ENCODE measurements at places on chromosomes 13 and 19.
A peak's percentile ranks its signal among the peaks of the same experiment; 100 is the strongest.

DNA sequence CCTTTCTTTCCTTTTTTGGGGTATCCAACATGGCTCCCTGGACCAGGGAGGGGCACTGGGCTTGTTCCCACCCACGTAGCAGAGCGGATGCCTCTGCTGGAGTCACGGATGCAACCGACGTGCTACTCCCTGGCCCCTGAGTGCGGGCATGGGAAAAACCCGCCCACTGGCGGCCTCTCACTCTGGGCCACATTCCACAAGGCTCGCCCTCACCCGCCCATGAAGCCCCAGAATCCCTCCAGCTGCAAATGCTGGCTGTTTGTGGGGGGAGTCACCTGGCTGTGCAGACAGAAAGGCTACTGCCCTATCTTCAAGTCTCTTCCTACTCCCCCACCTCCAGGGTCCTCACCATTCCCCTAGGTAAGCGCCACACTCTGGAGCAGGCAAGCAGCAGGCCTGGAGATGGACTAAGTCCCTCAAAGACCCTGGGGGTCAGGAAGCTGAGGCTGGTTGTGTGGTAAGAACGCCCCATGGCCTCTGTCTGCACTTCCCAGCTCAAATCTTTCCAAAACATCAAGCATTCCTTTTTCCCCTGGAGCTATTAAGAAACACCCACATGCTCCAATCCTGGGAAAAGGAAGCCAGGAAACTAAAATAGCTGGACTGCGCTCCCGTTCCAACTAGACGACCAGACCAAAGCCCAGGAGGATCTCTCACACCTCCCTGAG is 17.9 kb upstream of the EPHX3 start:
- DNase-seq: no peak

DNA sequence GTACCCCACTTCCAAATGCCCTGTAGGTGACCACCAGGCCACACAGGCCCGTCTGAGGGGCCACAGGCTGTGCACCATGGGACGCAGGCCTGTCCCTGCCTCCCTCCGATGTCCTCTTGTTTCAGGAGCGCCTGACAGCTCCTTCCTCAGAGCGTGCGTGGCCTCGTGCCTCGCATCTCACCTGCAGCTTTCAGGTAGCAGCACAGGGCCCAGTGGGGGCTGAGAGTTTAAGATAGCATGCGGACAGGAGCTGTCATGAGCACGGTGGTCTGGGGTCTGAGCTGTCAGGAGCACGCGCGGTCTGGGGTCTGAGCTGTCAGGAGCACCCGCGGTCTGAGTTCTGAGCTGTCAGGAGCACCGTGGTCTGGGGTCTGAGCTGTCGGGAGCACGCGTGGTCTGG is 40.1 kb downstream of the GAS6 start:
- DNase-seq: no peak

DNA sequence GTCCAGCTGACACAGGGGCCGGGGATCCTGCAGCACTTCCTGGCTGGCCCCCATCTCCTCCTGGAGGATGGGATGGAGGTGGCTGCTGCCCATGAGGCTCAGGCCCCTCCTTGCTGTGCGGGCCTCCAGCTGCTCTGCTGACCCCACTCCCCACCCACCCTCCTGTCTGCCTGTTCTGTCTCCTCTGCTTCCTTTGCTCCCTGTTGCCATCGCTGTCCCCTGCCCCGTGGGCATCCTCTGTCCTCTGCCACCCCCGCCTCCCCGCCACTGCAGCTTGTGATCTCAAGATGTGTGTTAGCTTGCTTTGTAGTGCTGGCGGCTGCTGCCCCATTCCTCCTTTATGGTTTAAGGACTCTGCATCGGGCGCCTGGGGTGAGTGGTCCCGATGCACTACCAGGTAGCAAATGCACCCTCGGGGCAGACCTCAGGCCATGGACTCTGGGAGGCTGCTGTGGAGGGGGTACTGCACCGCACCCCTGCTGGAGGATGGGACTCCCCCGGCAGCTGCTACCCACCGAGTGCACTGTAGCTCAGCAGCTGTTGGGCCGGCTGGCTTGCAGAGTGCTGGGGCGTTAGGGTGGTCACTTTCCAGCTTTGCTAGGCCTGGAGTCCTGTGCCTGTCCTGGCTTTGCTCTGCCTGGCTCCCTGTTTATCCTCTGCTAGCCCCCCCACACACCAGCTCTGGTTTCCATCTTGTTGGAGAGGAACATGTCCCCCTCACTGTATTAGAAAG is 15.8 kb upstream of the C19orf33 start:
- no peak for DNase-seq

GRCh38 chr19:5050067-5050656 is 81.2 kb downstream of the KDM4B start:
- no peak for DNase-seq

GRCh38 chr19:16970821-16971220 is 55.8 kb downstream of the CPAMD8 start:
- DNase-seq: no peak

- DNase-seq: peak; percentile 19
Measured at GRCh38 chr13:51895906-51896888, 34.4 kb downstream of the CCDC70 start.

DNA sequence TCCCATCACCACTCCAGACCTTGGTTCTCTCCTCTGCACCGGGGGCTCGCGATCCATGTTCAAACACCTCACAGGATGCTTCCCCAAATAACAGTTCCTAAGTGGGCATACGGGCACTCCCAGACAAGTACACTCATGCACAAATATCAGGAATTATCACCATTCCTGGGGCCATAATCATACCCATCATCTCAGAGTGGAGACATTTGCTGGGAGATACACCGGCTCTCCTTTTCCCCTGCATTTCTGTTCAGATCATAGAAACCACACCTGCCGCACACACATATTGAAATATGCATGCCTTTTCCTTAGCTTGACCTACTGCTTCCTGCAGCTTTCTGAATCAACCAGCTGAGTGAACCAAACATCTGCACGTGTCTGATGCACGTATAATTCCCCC is 33.9 kb upstream of the MBNL2 start:
- DNase-seq: no peak

- DNase-seq: no peak
Measured at GRCh38 chr19:13794398-13794756, 866 bp upstream of the ZSWIM4 start.

DNA sequence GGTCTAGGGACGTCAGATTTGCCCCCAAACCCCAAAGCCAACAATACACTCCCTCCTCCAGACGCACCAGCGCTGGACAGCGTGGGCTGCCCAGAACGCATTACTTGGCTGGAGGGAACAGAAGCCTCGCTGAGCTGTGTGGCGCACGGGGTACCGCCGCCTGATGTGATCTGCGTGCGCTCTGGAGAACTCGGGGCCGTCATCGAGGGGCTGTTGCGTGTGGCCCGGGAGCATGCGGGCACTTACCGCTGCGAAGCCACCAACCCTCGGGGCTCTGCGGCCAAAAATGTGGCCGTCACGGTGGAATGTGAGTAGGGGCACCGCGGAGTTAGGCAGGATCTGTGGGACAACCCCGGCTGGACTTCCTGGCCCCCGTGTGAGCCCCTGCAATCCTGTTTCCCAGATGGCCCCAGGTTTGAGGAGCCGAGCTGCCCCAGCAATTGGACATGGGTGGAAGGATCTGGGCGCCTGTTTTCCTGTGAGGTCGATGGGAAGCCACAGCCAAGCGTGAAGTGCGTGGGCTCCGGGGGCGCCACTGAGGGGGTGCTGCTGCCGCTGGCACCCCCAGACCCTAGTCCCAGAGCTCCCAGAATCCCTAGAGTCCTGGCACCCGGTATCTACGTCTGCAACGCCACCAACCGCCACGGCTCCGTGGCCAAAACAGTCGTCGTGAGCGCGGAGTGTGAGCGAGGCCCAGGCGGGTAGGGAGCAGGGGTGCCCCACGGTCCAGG is 4.0 kb downstream of the ICAM5 start:
- DNase-seq: no peak

GRCh38 chr19:29264897-29265296 is 51.9 kb upstream of the UQCRFS1 start:
- no peak for DNase-seq

GRCh38 chr19:51891193-51891747 is 3.5 kb upstream of the ZNF577 start:
- no peak for DNase-seq

GRCh38 chr13:47929156-47929555 is 71.9 kb downstream of the SUCLA2 start:
- no peak for DNase-seq

DNA sequence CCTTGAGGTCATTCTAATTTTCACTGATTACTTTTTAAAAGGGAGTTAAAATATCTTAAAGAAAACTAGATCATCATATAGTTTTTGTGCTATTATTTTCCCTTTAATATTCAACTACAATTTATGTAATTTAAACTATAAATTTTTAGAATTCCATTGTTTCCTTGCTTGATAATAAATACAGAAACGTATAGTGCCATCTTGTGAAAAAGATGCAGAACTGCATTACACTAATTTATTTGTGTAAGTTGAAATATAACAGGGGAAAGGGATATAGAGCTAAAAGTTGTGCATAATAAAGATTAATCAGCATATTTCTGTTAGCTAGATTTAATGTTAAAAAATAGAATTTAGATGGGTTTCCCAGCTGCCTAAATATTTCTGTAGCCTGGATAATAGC is 61.5 kb upstream of the TDRD3 start:
- DNase-seq: no peak

GRCh38 chr13:84648069-84648640 is 765.9 kb upstream of the SLITRK1 start:
- no peak for DNase-seq

GRCh38 chr19:10321874-10322835 is 6.3 kb upstream of the FDX2 start:
- no peak for DNase-seq

DNA sequence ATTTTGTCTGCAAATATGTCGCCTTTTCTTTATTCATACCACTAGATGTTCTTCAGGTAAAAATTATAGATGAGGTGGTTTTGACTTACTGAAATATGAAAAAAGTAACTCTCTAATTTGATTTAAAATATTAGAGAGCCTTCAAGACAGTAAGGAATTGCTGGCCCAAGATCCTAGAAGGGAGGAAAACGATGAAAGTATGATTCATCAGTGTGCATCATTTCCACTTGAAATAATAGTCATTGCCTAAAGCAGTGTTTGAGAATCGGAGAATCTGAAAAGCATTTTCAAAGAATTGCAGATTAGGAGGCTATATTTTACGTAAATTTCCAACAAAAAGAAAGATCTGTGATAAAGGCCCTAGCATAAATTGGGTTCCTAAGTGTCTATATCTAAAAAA is 1707.9 kb upstream of the PRR20A start:
- DNase-seq: no peak

DNA sequence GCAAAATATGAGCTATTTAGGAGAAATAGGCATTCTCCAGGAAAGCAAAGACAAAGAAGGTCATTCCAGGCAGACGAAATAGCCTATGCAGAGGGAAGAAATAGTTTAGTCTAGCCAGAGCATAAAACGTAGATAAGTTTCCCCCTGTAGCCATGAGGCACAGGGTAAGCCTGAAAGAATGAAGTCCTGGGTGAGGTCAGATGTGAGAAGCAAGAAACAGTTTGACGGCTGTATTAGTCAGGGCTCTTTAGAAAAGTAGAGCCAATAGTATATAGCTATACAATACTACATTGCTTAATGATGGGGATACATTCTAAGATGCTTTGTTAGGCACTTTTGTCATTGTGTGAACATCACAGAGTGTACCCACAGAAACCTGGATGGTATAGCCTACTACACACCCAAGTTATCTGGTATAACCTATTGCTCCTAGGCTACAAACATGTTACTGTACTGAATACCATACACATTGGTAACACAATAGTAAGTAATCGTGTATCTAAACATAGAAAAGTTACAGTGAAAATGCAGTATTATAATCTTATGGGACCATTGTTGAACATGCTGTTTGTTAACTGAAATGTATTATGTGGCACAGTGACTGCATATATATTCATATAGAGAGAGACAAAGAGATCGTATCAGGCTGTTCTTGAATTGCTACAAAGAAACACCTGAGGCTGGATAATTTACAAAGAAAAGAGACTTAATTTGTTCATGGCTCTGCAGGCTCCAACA is 59.3 kb upstream of the WDFY2 start:
- no peak for DNase-seq

GRCh38 chr19:19155495-19156219 is 14.4 kb downstream of the MEF2B start:
- no peak for DNase-seq

DNA sequence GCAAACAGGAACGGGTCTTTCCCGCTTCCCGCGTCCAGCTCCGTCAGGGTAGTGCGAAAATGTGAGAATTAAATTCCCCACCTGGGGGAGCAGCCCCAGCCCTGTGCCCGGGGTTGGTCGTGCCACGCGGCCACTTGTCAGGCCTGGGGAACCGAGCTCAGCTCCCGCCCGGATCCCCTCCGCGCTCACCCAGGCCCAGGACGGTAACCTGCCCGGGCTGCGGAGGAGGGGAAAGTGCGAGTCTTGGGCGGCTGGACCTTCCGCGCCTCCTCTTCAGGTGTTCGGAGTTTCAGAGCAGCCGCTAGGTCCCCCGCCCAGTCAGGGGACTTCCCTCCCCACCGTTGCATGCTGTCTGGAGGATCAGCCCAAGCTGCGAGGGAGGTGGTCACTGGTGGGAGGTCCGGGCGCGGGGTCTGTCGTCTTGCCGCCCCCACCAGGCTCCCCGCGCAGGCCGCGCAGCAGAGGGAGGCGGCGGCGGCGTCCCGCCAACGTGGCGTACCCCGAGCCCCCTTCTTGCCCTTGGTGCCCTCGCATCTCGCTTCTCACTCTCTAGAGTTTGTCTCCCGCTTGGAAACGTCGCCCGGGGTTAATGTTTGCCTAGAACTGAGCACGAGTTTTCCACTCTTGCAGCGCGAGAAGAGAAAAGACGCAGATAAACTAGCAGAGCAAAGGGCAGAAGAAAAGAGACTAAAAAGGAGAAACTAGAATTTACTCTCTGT is 8.1 kb downstream of the URAD start:
- no peak for DNase-seq

GRCh38 chr13:92196591-92197256 is 798.3 kb downstream of the GPC5 start:
- no peak for DNase-seq

GRCh38 chr19:34178274-34178610 is 5.9 kb downstream of the LSM14A start:
- DNase-seq: no peak

GRCh38 chr13:39988351-39988750 is 332.9 kb downstream of the COG6 start:
- no peak for DNase-seq

GRCh38 chr19:55640577-55641425 is at the start of gene ZNF580:
ZNF580 (plus strand) TSS chr19:55641002; CDS start chr19:55642509, 1,507 bp downstream.
- DNase-seq: peak; percentile 52

- peak; percentile 3 for DNase-seq
Measured at GRCh38 chr13:43785650-43786471, 911 bp downstream of the ENOX1 start.

- DNase-seq: no peak
Measured at GRCh38 chr13:31154939-31155338, 6.8 kb downstream of the HSPH1 start.

- DNase-seq: no peak
Measured at GRCh38 chr13:49553888-49554287, 31.5 kb downstream of the RCBTB1 start.

GRCh38 chr19:23409392-23410048 is 14.2 kb upstream of the ZNF91 start:
- DNase-seq: no peak
